Bladder microvascular endothelial cell (primary cell): ENCODE measurements at places on chromosomes 3 and 15. TPM values are rescaled to one million over a fixed set of nuclear protein-coding genes. Genes with fewer than 3 reads are reported as not detected.

DCP1A gene
- 6.5 and 16.1 TPM in 2 replicates for total RNA-seq

DNASE1L3 gene
- total RNA-seq, result 0.82 and 3.4 TPM in 2 replicates

SPPL2A gene
- total RNA-seq, result 50.0 and 183 TPM in 2 replicates

ERICH6 gene
- 0.06 TPM in 1 of 2 replicates, not detected in the other for total RNA-seq

REC114 gene
- not detected in 2 replicates for total RNA-seq

ONECUT1 gene
- not detected in 2 replicates for total RNA-seq

TMEM212 gene
- total RNA-seq, result not detected in 2 replicates

PTH1R gene
- 0.06 and 0.32 TPM in 2 replicates for total RNA-seq
